ENCODE measurements at places on chromosomes 5 and 9.

DNA sequence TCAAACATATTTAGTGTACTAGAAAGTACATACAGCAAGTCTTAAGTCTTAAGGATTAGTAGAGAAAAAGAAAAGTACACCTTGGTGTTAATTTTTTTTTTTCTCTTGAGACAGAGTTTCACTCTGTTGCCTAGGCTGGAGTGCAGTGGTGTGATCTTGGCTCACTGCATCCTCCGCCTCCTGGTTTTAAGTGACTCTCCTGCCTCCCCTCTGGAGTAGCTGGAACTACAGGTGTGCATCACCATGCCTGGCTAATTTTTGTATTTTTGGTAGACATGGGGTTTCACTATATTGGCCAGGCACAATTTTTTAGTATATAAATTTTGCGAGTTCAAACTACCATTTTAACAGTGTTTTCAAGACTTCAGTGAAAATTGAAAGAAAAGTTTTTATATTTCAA, 1941.1 kb upstream of the CDH6 start:
- DNase-seq: no peak

DNA sequence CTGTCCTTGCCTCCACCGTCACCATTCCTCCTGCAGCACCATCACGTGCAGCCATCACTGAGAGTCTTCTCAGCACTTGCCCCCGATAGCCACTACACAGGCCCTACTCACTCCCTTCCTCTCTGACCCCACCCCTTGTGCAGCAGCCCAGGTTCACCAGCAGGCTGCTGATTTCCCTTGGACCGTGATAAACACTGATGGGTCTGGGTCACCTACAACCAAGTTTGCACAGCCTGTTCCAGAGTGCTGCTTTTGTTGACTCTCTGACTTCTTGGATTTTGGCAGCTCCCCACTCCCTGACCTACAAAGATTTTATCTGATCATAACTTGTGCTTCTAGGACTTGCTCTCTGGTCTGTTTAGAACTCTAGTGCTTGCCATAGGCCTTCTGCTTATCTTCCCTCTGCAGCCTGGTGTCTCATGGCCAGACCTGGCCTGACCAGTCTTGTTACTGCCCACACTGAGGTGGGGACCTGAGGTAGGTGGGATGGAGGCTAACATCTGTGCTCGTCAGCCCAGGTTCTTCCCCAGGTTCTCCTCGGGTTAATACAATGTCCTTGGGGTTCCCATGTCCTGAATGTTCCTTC, 109.3 kb downstream of the TARS1 start:
- DNase-seq: no peak

- no peak for DNase-seq
Measured at GRCh38 chr5:128395073-128395472, 143.0 kb downstream of the FBN2 start.

DNA sequence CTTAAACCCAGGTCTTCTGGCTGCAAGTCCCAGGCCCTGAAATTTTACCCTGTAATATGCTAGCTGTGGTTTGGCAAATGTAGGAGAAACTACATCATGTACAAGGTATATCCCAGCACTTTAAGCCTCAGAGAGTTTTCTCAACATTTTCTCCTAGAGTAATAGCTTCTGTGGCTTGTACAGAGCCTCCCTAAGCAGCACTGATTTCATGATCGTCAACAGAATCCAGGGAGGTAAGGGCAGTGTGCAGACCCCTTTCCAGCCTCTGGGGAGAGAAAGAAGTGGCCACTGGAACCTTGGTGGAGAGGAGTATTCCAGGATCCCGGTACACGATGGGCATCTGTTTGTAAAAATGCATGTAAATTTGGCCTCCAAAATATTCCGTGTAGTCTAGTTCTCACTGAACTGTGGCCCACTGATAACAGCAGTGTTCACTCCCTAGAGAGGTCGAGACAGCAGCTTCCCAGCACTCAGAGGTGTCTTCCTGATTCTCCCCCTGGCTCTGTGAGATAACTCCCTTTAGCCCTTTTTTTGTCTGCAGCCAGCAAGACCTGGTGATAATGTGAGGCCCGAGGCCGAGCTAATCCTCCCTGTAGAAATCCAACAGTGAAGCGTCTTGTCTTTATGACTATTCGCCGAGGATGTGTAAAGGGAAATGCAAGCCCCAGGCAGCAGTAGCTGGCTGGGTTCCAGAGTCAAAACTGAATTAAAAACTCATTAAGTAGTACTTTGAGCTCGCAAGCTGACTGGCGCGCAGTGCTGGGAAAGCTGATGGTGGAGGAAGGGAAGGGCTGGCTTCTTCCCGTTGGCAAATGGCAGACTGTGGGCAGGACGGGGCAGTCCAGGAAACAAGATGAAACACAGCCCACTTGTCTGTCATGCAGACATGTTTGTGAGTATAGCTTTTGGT, 59.0 kb downstream of the MAP1B start:
- no peak for DNase-seq

DNA sequence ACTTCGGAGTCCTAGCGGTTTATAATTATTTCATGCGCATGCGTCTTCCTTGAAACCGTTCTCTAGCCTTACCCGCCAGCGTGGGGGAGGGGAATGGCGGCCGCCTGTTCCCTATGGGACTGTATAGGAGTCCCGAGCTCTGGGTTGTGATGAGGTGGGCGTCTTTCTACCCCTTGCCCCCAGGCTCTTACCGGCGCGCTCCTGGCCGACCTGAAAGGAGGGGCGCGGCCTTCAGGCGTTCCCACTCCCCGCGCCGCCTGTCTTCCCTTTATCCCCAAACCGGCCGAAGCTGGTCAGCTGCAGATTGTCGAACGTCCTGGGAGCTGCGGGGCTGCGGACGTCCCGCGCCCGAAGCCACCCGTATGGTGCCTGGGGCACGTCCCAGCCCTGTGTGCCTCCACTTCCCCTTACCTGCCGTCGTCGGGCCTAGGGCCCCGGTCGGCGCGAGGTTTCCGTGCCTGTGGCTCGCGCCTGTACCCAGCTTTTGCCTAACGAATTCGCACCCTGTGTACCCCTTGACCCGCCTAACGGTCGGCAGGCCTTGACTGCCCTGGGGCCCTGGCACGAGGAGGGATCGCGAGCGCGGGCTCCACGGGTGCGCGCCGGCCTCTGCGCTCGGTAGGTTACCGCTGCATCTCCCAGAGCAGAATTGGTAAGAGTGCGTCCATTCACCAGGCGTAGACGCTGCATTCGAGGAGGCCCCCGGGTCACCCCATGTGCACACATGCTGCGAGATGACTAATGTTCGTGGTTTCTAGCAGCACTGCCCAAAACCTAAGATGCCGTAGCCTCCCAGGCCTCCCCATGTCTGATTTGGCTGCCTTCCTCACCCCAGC, 653 bp upstream of the HNRNPH1 start:
- DNase-seq: no peak

- no peak for DNase-seq
Measured at GRCh38 chr9:36298566-36298965, 40.3 kb upstream of the GNE start.

- no peak for DNase-seq
Measured at GRCh38 chr5:99765011-99765410, 770.2 kb upstream of the FAM174A start.

DNA sequence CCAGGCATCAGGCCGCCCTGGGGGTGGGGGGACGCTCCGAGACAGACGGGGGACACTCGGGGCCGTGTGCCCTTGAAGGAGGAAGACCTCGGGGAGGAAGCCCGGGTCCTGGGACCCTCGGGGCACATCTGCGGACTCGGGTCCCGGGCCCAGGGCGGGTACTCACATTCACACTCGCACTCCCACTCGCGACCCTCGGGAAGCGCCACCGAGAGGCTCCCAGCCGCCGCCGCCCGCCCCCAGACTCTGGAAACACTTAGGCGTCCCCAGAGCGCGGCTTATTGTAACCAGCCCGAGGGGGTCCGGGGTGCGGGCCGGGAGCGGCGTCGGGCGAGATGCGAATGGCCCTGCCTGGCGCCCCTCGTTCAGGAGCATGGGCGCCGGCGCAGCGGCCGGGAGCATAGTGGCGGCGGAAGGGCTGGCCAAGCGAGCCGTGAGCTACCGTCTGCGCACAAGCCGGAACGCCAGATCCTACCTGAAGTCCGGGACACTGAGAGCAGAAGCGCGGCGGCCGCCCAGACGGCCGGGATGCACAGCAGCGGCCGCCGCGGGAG, 559 bp downstream of the ROR2 start:
- peak; percentile 22 for DNase-seq
